Naive B cell (primary cell): ENCODE measurements at places on chromosomes 6 and 20. TPM values are rescaled to one million over a fixed set of nuclear protein-coding genes. Genes with fewer than 3 reads are reported as not detected.

The C4B gene
- not detected for polyA plus RNA-seq

The SPTLC3 gene
- not detected for polyA plus RNA-seq

- no peaks in the 10 kb centered on the region for H3K27me3 ChIP-seq
- no peaks in the 10 kb centered on the region for H3K4me1 ChIP-seq
These were observed 29.1 kb upstream of the TULP1 start for GRCh38 chr6:35541836-35542235.

The LY6G5C gene
- polyA plus RNA-seq, result not detected

- H3K4me3 ChIP-seq, result no peak overlapping the region
- no peaks in the 10 kb centered on the region for H3K4me1 ChIP-seq
- no peak overlapping the region for H3K27ac ChIP-seq
- peaks cover 16% of the 10 kb centered on the region for H3K27me3 ChIP-seq
- H3K36me3 ChIP-seq, result no peaks in the 10 kb centered on the region
These were observed 28.9 kb downstream of the PLG start for GRCh38 chr6:160730911-160731310.

DNA sequence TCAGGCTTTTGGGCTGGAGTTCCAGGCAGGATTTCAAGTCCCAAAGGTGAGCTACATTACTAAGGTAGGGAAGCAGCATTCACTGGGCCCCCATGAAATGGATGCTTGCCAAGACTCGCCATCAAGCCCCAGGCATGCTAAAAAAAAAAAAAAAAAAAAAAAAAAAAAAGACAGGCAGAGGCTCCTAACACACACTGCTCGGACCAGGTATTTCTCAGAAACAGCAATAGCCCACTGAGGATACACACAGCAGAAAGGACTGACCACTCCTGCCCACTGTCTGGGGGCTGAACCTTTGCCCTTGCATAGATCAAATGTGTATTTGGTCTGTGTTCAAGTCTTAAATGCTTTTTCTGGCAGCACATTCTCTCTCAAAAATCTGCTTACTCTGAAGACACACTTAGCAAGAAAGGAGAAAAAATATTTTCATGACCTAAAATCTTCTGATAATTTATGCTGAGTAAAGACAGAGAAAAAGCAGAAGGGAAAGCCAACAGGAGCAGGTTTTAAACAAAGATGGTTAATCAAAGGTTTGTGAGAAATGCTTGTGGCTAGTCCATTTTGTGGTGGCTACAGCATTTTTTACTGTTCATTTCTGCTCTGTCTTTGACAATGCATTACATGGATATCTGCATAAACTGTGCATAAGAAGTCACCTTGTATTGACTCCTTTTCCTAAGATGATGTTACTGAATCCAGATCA is 37.9 kb upstream of the BEND6 start:
- H3K36me3 ChIP-seq, result no peaks in the 10 kb centered on the region
- no peak overlapping the region for H3K27ac ChIP-seq
- no peak for DNase-seq

DNA sequence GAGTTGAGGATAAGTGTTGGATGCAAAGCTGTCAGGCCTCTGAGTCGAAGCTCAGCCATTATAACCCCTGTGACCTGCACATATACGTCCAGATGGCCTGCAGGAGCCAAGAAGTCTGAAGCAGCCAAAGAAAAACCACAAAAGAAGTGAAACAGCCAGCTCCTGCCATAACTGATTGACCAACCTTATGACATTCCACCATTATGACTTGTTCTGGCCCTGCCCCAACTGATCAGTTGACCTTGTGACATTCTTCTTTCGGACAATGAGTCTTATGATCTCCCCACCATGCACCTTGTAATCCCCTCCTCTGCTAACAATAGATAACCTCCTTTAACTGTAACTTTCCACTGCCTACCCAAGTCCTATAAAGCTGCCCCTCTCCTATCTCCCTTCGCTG is 133.7 kb upstream of the AGPAT4 start:
- H3K27ac ChIP-seq, result no peak overlapping the region
- H3K36me3 ChIP-seq, result no peaks in the 10 kb centered on the region
- no peak overlapping the region for H3K4me3 ChIP-seq
- no peaks in the 10 kb centered on the region for H3K4me1 ChIP-seq
- no peaks in the 10 kb centered on the region for H3K27me3 ChIP-seq

- H3K4me3 ChIP-seq, result peak overlapping the region; percentile 97
- peaks cover 39% of the 10 kb centered on the region for H3K4me1 ChIP-seq
- peak overlapping the region; percentile 96 for H3K27ac ChIP-seq
These were observed 31.5 kb downstream of the SF3B5 start for GRCh38 chr6:144063744-144064401.

GRCh38 chr6:52877168-52877567 is 32.3 kb downstream of the GSTA3 start:
- peaks cover 4% of the 10 kb centered on the region for H3K4me1 ChIP-seq
- no peak for DNase-seq
- H3K36me3 ChIP-seq, result no peaks in the 10 kb centered on the region

The VWA7 gene
- not detected for polyA plus RNA-seq

The TNFAIP3 gene
- 33.6 TPM for polyA plus RNA-seq

GRCh38 chr6:168611691-168612090 is 170.7 kb downstream of the SMOC2 start:
- H3K36me3 ChIP-seq, result no peaks in the 10 kb centered on the region
- no peak overlapping the region for H3K4me3 ChIP-seq
- DNase-seq, result no peak
- no peaks in the 10 kb centered on the region for H3K4me1 ChIP-seq
- no peak overlapping the region for H3K27ac ChIP-seq
- no peaks in the 10 kb centered on the region for H3K27me3 ChIP-seq

The RAB44 gene
- polyA plus RNA-seq, result not detected

The CASS4 gene
- polyA plus RNA-seq, result 0.22 TPM

The RSPO4 gene
- not detected for polyA plus RNA-seq

DNA sequence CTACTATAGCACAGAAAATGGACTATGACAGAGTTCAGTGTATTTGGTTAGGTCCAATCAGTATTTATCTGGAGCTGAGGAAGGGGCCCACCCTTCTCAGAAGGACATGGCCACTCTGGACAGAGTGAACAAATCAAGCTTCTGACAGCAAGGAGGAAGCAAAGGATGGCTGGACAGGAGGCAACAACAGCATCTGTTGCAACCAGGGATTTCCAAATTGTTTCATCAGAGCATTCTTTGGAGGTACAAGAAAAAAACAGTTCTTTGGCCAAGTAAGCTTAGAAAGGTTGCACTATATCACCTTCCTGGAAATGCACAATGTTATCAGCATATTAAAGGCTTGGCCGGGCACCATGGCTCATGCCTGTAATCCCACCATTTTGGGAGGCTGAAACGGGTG is 118.7 kb upstream of the SLC22A16 start:
- H3K36me3 ChIP-seq, result peaks cover 4% of the 10 kb centered on the region
- DNase-seq, result no peak
- H3K27ac ChIP-seq, result no peak overlapping the region

- H3K27ac ChIP-seq, result no peak overlapping the region
- H3K4me1 ChIP-seq, result peaks cover 10% of the 10 kb centered on the region
These were observed 24.6 kb downstream of the NOL4L start for GRCh38 chr20:32560482-32560988.

DNA sequence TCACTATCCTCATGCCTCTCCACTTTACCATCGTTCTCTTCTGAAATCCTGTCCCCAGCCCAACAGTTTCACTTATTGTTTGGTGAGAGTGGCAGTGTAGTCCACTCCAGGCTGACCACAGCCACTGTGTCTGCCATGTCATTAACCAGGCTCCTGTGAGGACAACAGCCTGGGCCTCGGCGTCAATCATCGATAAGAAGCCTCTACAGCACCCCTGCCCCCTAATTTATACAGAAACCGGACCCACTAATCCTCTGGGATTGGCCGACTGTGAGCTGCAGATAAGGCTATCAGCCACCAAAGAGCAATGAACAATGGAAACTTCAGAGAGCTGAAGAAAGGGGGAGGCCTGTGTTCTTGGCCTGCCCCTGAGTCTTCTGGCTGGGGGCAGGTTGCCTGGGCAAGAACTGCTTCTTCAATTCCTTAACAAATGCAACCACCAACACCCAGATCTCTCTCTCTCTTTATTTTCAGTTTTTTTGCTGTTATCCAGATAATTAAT is 3.4 kb downstream of the EGFL8 start:
- H3K27me3 ChIP-seq, result no peaks in the 10 kb centered on the region
- peak overlapping the region; percentile 87 for H3K27ac ChIP-seq
- H3K4me3 ChIP-seq, result no peak overlapping the region
- DNase-seq, result no peak
- H3K4me1 ChIP-seq, result peaks cover 35% of the 10 kb centered on the region

DNA sequence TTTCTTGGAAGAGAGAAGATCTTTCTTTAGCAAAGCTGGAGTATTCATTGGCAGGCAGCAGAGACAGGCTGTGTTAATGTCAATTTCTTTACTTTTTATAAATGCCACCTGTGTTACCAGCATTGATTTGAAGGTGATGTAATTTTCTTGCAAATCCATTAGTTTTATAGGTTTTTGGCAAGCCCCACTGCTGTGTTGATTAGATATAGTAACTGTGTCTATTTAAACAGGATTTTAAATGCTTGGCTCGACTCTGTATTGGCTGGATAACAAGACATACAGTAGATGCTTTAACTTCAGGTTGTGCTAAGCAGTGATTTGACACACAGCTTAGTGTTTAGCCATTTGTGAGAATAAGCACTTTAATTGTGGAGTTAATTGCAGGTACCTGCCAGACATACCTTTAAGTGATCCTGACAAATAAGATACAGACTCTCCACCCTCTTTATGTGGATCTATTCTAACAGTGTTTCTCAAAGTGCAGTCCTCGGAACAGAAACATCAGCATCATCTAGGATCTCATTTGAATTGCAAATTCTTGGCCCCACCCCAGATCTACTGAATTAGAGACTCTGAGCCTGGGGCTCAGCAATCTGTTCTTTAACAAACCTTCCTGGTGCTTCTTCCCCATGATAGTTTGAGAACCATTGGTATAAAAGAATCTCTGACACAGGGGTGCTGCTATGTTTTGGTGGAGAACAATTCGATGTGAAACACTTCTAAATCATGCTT is 397.5 kb downstream of the HDGFL1 start:
- no peak overlapping the region for H3K27ac ChIP-seq
- H3K4me3 ChIP-seq, result no peak overlapping the region
- DNase-seq, result no peak
- H3K4me1 ChIP-seq, result no peaks in the 10 kb centered on the region
- H3K27me3 ChIP-seq, result no peaks in the 10 kb centered on the region
- H3K36me3 ChIP-seq, result no peaks in the 10 kb centered on the region

GRCh38 chr6:105993341-105994117 is 92.6 kb upstream of the PRDM1 start:
- peak overlapping the region; percentile 74 for H3K27ac ChIP-seq
- H3K4me3 ChIP-seq, result peak overlapping the region; percentile 99
- no peaks in the 10 kb centered on the region for H3K36me3 ChIP-seq
- DNase-seq, result no peak

DNA sequence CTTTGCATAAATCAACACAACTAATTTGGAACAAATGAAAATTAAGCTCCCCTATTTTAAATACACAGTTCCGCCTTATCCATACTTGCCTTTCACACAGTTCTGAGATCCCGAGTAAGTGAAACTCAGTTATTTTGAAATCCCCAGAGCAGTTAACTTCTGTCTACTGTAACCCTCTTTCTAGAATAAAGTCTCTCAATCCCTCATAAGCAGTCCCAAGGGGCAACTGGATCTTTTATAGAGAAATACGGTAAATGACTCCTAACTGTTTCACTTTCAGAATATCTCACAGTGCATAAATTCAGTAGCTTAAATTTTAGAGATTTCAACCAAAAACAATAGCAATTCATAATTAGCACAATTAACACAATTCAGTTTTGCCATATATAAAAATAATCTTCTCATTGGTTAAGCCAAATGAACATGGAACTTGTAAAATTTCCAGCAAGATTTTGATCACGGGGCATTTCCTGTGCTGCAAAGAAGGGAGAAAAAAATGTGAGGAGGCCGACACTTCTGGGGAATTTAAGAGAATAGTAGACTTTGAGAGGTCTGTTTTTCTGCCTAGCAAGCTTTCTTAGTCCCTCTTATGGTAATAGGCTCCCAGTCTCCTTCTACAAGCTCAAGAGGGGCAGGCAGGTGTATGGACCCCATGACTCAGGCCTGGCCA is 78.3 kb downstream of the KIF6 start:
- no peak for DNase-seq
- H3K27me3 ChIP-seq, result peaks cover 9% of the 10 kb centered on the region
- no peaks in the 10 kb centered on the region for H3K4me1 ChIP-seq
- no peak overlapping the region for H3K27ac ChIP-seq
- no peaks in the 10 kb centered on the region for H3K36me3 ChIP-seq

DNA sequence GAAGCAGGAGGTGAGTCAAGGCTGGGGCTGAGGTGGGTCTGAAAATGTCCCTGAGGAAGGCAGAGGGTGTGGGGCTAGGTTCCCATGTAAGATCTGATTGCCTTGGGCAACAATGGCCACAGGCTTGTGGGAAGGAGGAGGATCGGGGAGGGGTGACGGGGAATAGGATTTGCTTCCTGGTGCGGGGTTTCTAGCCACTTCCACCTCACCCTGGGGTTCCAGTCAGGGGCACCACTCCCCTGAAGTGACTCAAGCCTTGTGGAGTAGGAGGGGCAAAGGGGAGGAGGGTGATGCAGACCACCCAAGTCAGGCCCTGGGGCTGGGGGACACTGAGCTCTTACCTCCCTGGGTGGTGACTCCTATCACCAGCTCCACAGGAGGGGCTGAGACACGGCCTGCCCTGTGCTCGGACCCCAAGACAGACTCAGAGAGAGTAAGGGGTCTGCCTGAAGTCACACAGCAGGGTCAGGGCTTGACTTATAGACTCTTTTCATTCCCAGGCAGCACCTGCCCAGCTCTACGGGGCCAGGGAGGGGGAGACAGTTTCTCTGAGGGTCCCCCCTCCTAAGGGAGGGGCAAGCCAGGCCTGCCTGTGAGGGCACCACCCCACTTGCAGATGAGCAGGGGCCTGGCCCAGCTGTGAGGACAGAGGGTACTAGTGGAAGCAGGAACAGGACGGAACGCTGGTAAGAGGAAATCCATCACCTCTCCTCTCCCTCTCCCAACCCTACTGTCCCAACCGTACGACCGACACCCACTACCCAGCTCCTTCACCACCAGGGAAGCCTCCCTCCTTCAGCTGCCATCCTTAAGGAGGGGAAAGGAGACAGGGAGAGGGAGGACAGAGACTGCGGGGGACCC is 12.4 kb upstream of the SPDEF start:
- DNase-seq, result no peak
- H3K27ac ChIP-seq, result no peak overlapping the region
- no peak overlapping the region for H3K4me3 ChIP-seq
- H3K4me1 ChIP-seq, result no peaks in the 10 kb centered on the region
- H3K27me3 ChIP-seq, result no peaks in the 10 kb centered on the region
- no peaks in the 10 kb centered on the region for H3K36me3 ChIP-seq

The ADTRP gene
- polyA plus RNA-seq, result not detected

The GSTA1 gene
- not detected for polyA plus RNA-seq

The ENPP1 gene
- 0.75 TPM for polyA plus RNA-seq

The PI16 gene
- polyA plus RNA-seq, result 6.2 TPM
